Uterus (tissue), 4 donors: ENCODE measurements at places on chromosomes 7 and 10. TPM values are rescaled to one million over a fixed set of nuclear protein-coding genes. Genes with fewer than 3 reads are reported as not detected.

ABI1 gene
- 26.6 TPM for total RNA-seq

HACD1 gene
- 26.3 TPM for total RNA-seq

FGL2 gene
- total RNA-seq: 20.9 TPM

MAPK8 gene
- total RNA-seq: 182 TPM

IRF5 gene
- total RNA-seq: 5.6 TPM

SMKR1 gene
- not detected for total RNA-seq

ETV1 gene
- total RNA-seq: 35.3 TPM

SYT15B gene
- total RNA-seq: 15.0 TPM

MOGAT3 gene
- total RNA-seq: not detected

OPN1SW gene
- not detected for total RNA-seq

NOLC1 gene
- 15.4 TPM for total RNA-seq

GRCh38 chr10:15719899-15720634 lies at the start of gene ITGA8:
Gene ITGA8 (minus strand): TSS chr10:15719922. CDS start chr10:15719771, 151 bp downstream.
- H3K36me3 ChIP-seq: no peaks in the 10 kb centered on the region
- peak within 1 kb of the TSS; percentile 73 for H3K27ac ChIP-seq
- peak within 1 kb of the TSS; percentile 36 for H3K4me3 ChIP-seq
- DNase-seq: peak; percentile 51
- H3K27me3 ChIP-seq: no peaks in the 10 kb centered on the region
- no peaks in the 10 kb centered on the region for H3K4me1 ChIP-seq

GRCh38 chr10:123421461-123421860 lies 244.7 kb upstream of the GPR26 start:
- no peak for DNase-seq
- H3K4me3 ChIP-seq: no peak overlapping the region
- H3K4me1 ChIP-seq: no peaks in the 10 kb centered on the region
- H3K27ac ChIP-seq: no peak overlapping the region

DNA sequence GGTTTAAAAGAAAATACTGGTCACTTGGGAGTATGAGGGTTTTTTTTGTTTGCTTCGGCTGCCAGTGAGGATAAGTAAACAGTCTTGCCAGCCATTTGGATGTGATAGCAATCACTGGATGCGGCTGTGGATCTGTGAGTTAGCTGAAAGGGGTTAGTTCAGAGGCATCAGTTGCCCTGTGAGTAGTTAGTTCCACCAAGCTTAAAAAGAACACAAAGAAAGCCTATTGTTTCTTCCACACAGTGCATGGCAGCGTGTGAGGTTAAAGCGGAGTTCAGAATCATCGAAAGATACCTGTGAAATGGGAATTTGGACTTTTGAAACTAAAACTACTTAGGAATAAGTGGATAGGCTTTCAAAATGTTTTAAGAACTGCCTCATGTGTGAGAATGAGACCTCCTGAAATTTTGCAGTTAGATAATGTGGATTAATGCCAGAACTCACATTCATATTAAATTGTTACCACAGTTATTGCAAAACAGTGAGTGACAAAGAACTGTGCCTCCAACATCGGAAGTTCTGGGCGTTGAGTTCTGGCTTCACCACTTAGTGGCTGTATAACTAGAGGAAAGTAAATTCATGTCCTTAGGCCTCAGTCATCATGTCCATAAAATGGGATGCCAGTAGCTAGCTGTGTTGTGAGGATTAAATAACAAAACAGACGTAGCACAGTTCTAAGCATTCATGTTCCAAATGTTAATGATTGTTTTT lies 31.3 kb downstream of the KIAA1217 start:
- H3K36me3 ChIP-seq: no peaks in the 10 kb centered on the region
- H3K27ac ChIP-seq: no peak overlapping the region
- DNase-seq: no peak
- H3K4me1 ChIP-seq: no peaks in the 10 kb centered on the region
- no peak overlapping the region for H3K4me3 ChIP-seq
- no peaks in the 10 kb centered on the region for H3K27me3 ChIP-seq

GRCh38 chr7:45690762-45691150 lies 116.6 kb downstream of the ADCY1 start:
- no peak overlapping the region for H3K4me3 ChIP-seq
- no peaks in the 10 kb centered on the region for H3K4me1 ChIP-seq
- no peak overlapping the region for H3K27ac ChIP-seq
- no peaks in the 10 kb centered on the region for H3K36me3 ChIP-seq

DNA sequence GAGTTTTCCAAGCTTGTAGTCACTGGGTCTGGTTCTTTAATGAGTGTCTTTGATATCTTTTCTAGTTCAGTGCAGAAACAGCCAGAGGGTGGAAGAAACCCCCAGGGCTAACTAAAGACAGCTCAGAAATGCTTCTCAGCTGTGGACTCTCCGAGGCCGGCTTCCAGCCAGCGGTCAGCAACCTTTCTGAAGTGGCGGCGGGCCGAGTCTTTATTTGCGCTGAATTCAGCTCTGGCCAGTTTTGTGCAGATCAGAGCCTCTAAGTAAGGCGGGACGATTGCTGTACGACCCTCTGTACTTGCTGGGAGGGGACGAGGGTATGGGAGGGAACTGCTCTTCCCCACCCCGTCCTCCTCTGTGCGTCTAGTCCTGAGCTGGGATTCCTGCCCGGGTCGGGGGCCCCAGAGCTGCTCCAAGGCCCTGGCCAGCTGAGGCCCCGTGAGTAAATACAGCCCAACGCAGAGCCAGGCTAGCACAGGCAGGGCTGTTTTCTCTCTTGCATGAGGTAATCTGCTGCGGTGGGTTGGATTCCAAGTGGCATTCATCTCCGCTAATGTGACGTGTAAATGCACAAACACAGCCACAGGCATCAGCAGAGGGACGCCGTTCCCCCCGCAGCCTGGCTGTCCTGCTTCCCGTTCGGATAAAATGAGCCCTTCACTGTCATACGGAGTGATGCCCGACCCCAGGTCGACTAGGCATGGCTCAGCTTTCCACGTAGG lies 159.8 kb downstream of the PIP4K2A start:
- H3K4me1 ChIP-seq: no peaks in the 10 kb centered on the region
- peak; percentile 82 for DNase-seq
- H3K36me3 ChIP-seq: no peaks in the 10 kb centered on the region
- no peaks in the 10 kb centered on the region for H3K27me3 ChIP-seq

DNA sequence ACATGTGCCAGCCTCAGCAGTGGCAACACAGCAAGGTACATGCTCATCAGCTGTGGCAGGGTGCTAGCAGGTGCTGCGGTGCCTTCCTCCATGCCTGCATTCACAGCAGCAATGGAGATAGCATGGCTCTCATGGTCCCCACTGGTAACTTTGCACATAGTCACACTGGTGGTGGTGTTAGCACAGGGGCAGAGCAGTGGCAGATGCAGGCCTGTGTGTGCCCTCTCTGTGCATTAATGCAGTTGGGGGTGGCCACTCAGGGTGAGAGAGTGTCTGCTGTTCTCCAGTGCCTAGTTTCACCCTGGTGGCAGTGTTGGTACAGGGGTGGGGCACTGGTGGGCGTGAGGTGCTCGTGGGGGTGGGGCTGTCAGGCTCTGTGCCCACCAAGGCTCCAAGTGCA lies 17.7 kb upstream of the PPP1R3A start:
- no peak overlapping the region for H3K27ac ChIP-seq
- no peak overlapping the region for H3K4me3 ChIP-seq
- no peaks in the 10 kb centered on the region for H3K4me1 ChIP-seq
- DNase-seq: no peak
- no peaks in the 10 kb centered on the region for H3K27me3 ChIP-seq

DNA sequence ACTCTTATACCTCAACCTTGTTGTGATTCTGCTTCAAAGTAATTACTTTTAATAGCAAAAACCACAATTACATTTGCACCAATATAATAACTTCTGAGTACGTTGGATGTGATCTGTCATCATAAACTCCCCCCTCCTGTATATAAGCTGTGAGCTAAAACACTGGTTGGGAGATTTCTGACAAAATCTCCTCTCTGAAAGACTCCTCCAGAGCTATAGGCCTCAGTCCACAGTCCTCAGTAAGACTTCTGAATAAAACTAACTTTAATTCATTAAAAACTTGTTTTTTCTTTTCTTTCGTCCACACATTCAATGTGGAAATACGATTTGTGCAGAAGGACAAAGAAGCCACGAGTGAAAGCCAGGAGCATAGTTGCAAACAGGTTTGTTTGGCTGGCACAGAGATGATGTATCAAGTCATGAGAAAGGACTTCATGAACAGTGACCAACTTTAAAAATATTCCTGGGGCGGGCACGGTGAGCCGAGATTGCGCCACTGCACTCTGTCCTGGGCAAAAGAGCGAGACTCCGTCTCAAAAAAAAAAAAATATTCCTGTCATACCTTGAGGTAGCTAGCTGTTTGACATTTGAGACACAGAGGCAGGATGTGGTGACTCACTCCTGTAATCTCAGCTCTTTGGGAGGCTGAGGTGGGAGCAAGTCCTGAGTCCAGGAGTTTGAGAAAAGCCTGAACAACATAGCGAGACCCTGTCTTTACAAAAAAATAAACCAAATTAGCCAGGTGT lies 91.1 kb upstream of the ARHGAP21 start:
- H3K4me1 ChIP-seq: no peaks in the 10 kb centered on the region
- DNase-seq: no peak
- H3K27me3 ChIP-seq: no peaks in the 10 kb centered on the region
- H3K4me3 ChIP-seq: no peak overlapping the region
- H3K36me3 ChIP-seq: no peaks in the 10 kb centered on the region

- H3K4me3 ChIP-seq: no peak overlapping the region
- H3K27me3 ChIP-seq: no peaks in the 10 kb centered on the region
- DNase-seq: peak; percentile 76
- no peaks in the 10 kb centered on the region for H3K4me1 ChIP-seq
- H3K27ac ChIP-seq: no peak overlapping the region
Measured at GRCh38 chr7:137820677-137821420, 25.9 kb downstream of the DGKI start.

DNA sequence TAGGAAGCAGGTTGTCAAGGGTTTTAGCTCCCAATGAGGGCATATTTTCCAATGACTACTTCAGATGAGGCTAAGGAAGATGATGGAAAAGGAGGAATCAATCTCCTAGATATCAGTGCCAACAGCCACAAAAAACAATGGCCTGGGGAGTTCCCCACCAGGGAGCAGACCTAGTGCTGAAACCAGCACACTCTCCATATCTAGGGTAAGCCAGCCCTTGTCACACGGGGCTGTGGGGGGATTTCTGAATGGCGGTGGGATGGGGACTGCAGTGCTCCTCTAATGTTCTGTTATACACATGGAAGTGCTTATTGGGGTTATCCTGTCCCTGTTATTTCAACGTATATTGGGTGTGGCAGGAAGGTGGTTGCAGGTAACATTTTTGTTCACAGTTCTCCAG lies 18.5 kb downstream of the EPC1 start:
- no peak overlapping the region for H3K4me3 ChIP-seq
- H3K36me3 ChIP-seq: no peaks in the 10 kb centered on the region
- DNase-seq: no peak
- no peaks in the 10 kb centered on the region for H3K27me3 ChIP-seq

DNA sequence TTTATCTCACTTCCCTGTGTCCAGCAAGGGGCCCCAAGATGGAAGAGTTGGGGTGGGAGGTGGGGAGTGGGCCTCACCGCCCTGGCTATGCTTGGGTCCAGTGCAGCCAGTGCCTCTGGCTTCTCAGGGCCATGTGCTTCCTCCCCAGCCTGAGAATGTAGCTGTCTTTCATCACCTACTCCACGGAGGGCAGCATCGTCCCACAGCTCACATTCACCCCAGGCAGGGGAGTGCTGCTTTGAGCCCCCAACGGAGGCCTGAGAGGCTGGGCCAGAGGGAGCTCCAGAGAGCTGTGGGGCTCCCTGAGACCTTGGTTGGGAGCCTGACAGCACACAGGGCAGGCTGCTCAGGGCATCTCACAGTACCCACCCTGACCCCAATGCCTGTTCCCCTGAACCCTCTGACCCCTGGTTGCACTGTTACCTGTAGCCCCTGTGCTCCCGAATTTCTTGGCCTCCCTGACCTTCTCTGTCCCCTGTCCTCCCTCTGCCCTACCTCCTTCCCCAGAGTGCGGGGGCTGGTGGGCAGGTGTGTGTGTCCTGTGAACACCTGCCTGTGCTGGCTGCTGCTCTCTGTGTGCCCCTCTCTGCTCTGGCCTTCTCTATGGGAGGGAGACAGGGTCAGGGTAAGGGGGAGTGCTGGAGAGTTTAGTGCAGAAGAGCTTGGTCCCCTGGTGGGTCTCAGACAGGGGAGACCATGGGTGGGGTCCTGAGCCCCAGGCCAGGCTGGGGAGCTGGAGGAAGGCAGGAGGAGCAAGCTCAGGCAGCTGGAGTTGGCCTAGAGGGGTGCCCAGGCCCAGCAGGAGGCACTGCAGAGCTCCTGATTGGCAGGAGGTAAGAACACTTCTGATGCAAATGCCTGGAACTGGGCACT lies 19.6 kb upstream of the ZNF488 start:
- H3K4me1 ChIP-seq: no peaks in the 10 kb centered on the region
- no peak overlapping the region for H3K27ac ChIP-seq
- H3K36me3 ChIP-seq: no peaks in the 10 kb centered on the region

- H3K27me3 ChIP-seq: no peaks in the 10 kb centered on the region
- no peaks in the 10 kb centered on the region for H3K4me1 ChIP-seq
- no peak overlapping the region for H3K4me3 ChIP-seq
- no peaks in the 10 kb centered on the region for H3K36me3 ChIP-seq
Measured at GRCh38 chr10:117007080-117007479, 2.1 kb upstream of the SHTN1 start.

- H3K27ac ChIP-seq: no peak overlapping the region
- H3K4me3 ChIP-seq: no peak overlapping the region
- peak; percentile 18 for DNase-seq
- H3K27me3 ChIP-seq: no peaks in the 10 kb centered on the region
- H3K36me3 ChIP-seq: no peaks in the 10 kb centered on the region
- H3K4me1 ChIP-seq: no peaks in the 10 kb centered on the region
Measured at GRCh38 chr7:33841705-33842129, 63.6 kb upstream of the BMPER start.

GRCh38 chr7:99252166-99252895 lies 20.3 kb upstream of the MYH16 start:
- H3K36me3 ChIP-seq: no peaks in the 10 kb centered on the region
- no peaks in the 10 kb centered on the region for H3K27me3 ChIP-seq
- H3K4me1 ChIP-seq: no peaks in the 10 kb centered on the region
- H3K27ac ChIP-seq: no peak overlapping the region

GRCh38 chr7:131578602-131579001 lies 22.2 kb upstream of the PODXL start:
- H3K36me3 ChIP-seq: no peaks in the 10 kb centered on the region
- no peak overlapping the region for H3K4me3 ChIP-seq
- no peaks in the 10 kb centered on the region for H3K27me3 ChIP-seq
- no peak overlapping the region for H3K27ac ChIP-seq

DNA sequence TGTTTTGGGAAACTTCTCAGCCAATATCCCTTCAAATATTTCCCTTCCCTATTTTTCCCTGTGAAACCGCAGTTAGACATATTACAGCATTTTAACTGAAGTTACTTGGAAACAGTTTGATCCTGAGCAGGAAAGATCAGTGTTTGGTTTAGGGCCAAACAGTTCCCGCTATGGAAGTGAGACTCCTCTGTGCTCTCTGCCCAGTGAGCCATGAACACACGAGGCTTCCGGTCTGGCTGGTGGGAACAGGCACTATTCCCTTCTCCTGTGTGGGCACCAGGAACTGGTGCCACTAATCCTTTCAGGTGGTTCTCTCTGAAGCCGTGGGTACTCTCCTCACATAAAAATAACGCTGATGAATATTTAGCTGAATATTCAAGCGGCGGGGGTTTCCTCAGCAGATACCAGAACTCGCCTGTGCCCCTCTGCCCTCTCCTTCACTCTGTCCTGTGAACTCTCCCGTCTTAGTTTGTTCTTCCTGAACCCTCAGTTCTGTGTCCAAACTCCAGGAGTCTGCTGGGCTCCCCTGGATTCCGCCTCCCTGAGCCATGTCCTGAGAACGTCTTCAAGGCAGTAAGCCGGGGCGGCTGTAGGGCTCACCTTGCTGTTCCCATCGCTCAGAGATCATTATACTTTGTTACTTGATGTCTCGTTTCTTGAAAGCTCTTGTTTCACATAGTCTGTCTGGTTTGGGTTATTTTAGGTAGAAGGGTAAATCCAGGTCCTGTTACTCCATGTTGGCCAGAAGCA lies 25.7 kb downstream of the FOXL3 start:
- no peak overlapping the region for H3K27ac ChIP-seq
- H3K27me3 ChIP-seq: no peaks in the 10 kb centered on the region
- H3K4me1 ChIP-seq: no peaks in the 10 kb centered on the region
- DNase-seq: no peak
